ENCODE measurements at places on chromosomes 7 and 10. TPM values are rescaled to one million over a fixed set of nuclear protein-coding genes. Genes with fewer than 3 reads are reported as not detected.

Gene PIK3AP1
- polyA plus RNA-seq: not detected

Gene CCDC172
- polyA plus RNA-seq: not detected

Gene TTYH3
- 25.9 TPM for polyA plus RNA-seq

Gene CCDC201
- polyA plus RNA-seq: not detected

Gene SPDYE8
- not detected for polyA plus RNA-seq

Gene RSPH10B
- not detected for polyA plus RNA-seq

Gene NKX2-3
- not detected for polyA plus RNA-seq

Gene IKZF1
- polyA plus RNA-seq: 0.01 TPM

Gene WNT2
- not detected for polyA plus RNA-seq

Gene NRCAM
- polyA plus RNA-seq: 16.4 TPM

Gene SFMBT2
- polyA plus RNA-seq: 0.09 TPM

Gene ZC3HAV1L
- polyA plus RNA-seq: 9.5 TPM

Gene LFNG
- 35.5 TPM for polyA plus RNA-seq

Gene LRRTM3
- not detected for polyA plus RNA-seq

Gene TMEM178B
- polyA plus RNA-seq: 0.01 TPM

Gene ASIC3
- polyA plus RNA-seq: 0.34 TPM

Gene ZNF425
- polyA plus RNA-seq: 1.7 TPM

Gene CTAGE15
- 0.20 TPM for polyA plus RNA-seq

Gene LIPK
- polyA plus RNA-seq: 0.31 TPM

Gene NEURL1
- polyA plus RNA-seq: 0.10 TPM

Gene WNT8B
- polyA plus RNA-seq: not detected

Gene ASZ1
- polyA plus RNA-seq: not detected

Gene GPNMB
- polyA plus RNA-seq: 5.1 TPM

Gene TMEM254
- polyA plus RNA-seq: 21.3 TPM

Gene SCART1
- 0.67 TPM for polyA plus RNA-seq

Gene GSTO2
- 43.3 TPM for polyA plus RNA-seq

Gene PPP1R3C
- polyA plus RNA-seq: 2.7 TPM

Gene BMPER
- polyA plus RNA-seq: 0.05 TPM

Gene CFTR
- polyA plus RNA-seq: not detected

Gene CRYGN
- polyA plus RNA-seq: not detected

Gene ERV3-1
- 1.4 TPM for polyA plus RNA-seq

Gene BICC1
- 5.6 TPM for polyA plus RNA-seq

Gene GPRIN2
- 0.20 TPM for polyA plus RNA-seq

Gene C10orf62
- 0.05 TPM for polyA plus RNA-seq

Gene LRRC18
- not detected for polyA plus RNA-seq

Gene PIK3CG
- not detected for polyA plus RNA-seq

Gene VKORC1L1
- 10.2 TPM for polyA plus RNA-seq

Gene FAM149B1
- 16.2 TPM for polyA plus RNA-seq

Gene SPDYE6
- polyA plus RNA-seq: not detected

Gene UCN3
- not detected for polyA plus RNA-seq

Gene SPDYE2B
- polyA plus RNA-seq: not detected

Gene GLCCI1
- 6.4 TPM for polyA plus RNA-seq

Gene DRGX
- polyA plus RNA-seq: not detected

Gene MEOX2
- polyA plus RNA-seq: not detected

Gene NOS3
- polyA plus RNA-seq: 0.23 TPM

Gene FAM24B
- polyA plus RNA-seq: 6.5 TPM

Gene TFEC
- polyA plus RNA-seq: not detected
